Sciatic nerve (tissue), 2 donors: ENCODE measurements at places on chromosomes 2 and 18.

- DNase-seq = no peak
Observed at GRCh38 chr2:120367649-120368048, 21.7 kb downstream of the INHBB start.

- DNase-seq = no peak
Observed at GRCh38 chr2:239626961-239627592, 226.3 kb upstream of the HDAC4 start.

DNA sequence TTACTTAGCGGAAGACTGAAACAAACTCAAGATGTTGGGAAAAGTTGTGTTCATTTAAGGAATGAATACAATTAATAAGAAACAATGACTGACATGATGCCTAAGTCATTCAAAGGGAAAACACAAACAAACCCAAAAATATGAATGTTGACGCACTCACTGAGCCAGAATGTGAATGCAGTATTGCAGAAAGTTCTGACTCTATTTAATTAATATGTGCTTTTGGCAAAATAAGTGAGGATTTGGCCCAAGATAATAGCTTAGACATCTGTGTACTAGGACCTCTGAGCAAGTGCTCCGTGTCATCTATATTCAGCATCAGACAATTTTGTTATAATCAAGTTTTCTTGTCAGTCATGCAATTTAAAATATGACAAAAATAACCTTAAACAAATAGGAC lies 1138.8 kb upstream of the NXPH2 start:
- DNase-seq = no peak

DNA sequence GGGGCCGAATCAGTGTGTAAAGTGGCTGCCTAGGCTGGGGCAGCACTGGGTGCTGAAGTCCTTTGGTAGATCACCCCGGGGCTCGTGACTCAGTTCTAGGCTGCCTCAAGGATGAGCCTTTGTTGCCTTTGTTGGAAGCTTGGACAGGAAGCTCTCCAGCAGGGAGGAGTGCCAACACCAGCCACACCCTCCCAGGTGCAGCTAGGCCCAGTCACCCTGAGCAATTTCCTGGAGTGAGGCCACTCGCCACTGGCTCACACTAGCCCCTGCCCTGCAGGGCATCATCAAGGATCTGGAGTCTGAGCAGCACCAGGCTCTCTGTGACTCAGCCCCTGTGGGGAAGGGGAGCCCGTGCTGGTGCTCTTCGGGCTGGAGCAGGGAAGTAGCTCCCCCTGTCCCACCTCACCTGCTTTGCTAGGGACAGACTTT lies 6.7 kb upstream of the SDC1 start:
- DNase-seq = no peak

DNA sequence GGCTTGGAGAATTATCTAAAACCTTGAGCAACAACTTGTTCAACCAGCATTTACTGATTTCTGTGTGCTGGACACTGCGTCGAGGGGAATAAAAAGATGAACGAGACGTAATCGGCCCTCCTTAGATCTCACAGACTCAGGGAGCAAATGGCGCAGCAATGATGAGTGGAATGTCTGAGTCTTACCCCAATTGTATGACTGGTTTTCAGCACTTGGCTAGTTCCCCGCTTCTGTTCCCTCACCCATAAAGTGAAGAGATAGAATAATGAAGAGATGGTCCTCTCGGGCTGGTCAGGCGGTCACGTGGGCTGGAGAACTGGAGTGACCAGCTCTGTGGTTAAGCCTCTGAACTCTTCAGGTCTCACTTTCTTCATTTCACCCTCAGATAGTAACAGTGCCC lies 17.3 kb upstream of the GATA6 start:
- no peak for DNase-seq

- DNase-seq = no peak
Observed at GRCh38 chr18:56285387-56286065, 352.9 kb downstream of the TXNL1 start.

DNA sequence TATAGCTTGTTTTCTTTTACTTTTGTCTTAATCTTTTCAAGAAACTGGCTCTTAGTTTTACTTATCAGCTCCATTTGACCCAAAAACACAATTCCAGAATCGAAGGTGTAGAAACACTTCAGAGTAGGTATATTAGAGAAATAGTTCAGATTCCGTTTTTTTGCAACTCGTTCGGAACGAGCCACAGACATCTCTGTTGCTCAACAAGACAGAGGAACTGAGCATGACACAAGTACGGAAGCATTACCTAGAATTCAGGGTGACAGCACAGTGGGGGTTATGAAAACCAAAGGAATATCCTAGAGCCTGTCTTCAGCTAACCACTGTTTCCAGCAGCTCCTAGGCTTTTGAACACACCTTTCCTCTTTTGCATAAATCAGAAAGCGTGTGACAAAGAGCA lies 5.0 kb downstream of the HRH4 start:
- no peak for DNase-seq

DNA sequence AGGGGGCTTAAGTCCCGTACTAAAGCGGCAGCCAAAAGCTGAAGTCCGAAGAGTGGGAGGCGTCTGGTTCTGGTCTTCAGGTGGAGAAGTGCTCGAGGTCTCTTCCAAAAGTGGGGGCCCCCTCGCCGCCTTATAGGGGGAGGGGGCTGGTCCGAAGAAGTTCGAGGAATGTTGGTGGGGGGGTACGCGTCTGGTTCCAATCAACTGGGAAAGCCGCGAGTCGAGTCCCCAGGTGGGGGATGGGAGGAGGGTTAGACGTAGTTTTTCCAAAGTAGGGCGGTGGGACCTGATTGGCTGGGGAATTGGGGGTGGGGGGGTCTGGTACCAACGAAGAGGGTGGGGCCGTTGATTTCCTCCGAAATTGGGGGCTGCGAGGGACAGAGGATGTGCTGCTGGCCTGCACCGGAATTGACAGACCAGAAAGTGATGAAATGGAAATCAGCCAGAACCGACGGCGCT lies 594 bp downstream of the ITM2C start:
- no peak for DNase-seq

DNA sequence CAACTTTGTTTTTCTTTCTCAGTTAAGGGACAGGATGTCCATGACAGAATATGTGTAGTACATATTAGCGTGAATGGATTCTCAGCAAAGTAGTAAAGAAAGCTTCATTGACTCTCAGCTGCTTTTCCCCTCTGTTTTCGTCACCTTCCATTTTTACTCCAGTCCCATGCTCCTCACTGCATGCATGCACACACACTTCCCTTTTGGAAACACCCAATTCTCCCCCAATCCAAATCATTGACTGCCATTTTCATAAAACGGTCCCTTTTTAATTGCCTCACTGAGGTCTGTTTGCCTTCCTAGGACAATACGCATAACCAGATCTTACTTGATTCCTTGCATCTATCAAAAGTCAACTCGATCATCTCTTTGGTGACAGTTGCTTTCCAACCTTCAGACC lies 287.5 kb upstream of the PARD3B start:
- no peak for DNase-seq

- DNase-seq = no peak
Observed at GRCh38 chr2:64328756-64329155, 125.2 kb upstream of the LGALSL start.

DNA sequence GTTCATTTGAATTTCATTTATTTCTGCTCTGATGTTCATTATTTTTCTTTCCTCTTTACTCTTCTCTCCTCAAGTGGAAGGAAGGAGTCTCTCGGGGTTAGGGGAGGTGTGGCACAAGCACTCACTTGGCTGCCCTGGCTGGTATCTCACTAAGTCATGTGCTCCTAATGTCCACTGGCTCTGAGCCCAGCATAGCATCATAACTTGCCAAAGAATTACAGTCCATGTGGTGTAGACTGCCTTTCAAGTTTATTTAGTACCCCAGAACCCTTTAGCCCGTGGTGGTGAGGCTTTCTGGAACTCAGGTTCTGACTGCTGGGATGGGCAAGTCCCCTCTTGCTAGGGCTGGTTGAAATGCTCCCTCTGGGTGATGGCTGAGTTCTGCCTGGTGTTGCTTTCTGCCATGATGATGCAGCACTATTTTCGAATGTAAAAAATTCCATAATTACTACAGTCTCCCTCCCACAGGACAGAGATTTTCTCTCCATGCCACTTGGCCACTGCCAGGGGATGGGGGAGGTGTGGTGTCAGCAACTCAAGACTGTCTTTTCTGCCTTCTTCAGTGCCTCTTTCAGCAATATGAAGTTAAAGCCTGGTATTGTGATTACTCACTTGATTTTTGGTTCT lies 22.2 kb downstream of the SPAG16 start:
- peak; percentile 60 for DNase-seq

GRCh38 chr2:96541398-96542152 lies 5.0 kb downstream of the ARID5A start:
- no peak for DNase-seq

DNA sequence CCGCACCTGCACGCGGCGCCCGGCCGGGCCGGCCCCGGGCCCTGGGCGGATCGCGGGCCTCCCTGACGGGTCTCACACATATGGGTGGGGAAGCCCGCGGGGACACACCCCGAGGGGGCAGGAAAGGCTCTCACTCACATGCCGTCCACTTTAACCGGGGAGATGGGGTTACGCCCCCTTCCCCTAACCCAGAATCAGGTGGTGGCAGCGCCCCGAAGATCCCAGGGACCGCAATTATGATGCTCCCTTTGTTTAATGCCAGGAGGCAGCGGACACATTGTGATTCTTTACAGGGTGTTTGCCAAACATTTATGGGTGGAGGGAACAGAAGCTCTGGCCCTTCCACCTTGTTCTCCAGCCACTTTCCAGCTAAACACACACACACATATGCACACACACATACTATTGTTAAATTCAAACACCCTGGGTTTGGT lies 424 bp upstream of the ANKRD44 start:
- no peak for DNase-seq

DNA sequence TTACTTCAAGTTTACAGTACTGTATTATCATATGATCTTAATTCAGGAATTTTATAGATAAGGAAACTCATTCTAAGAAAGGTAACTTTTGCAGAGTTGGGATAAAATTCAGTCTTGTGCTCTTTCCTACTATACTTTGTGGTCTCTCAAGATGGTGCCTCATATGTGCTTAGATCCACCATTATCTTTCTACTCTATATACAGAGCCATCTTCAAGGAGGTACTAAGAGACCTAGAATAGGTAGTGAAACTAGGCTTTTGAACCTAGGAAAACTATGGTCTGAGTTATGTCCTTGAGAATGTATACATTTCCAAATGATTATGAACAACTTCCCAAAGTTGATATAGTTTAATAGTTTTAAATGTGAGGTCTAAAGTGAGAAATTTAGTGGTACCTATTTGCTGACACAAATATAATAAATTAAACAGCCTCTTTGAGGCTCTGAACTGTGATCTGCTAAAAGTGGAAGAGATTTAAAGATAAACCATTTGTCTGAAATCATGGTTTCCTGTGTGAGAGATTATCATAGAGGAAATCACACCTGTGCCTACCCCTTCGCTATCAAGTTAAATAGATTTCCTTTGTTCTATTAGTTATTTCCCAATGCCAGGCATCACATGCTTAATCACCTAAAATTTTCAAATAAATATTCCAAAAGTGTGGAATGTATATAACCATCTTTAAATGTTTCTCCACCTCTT lies 27.2 kb downstream of the ACAA2 start:
- no peak for DNase-seq

- no peak for DNase-seq
Observed at GRCh38 chr2:11305958-11306357, 38.5 kb downstream of the ROCK2 start.

DNA sequence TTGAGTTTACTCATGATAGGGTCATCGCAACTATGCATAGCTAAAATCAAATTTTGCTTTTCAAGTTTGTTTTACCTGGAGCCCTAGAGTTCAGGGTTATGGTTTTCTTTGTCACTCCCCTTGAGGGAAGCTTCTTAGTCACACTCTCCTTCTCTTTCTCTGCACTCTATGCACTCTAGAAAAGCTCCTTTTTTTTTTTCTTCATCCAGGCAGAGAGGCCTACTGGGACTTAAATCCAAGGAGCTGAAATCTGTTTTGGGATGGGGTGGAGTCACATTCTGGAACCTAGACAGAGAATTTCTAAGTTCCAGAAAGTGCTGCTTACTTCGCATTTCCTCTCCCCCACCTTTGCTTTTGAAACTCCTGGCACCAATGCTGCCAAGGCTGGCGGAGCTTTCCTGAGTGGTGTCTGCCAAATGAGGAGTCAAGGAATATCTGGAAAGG lies 19.1 kb upstream of the IL18R1 start:
- DNase-seq = no peak

- DNase-seq = no peak
Observed at GRCh38 chr2:164386231-164386630, 235.1 kb downstream of the GRB14 start.

GRCh38 chr2:216985658-216986141 lies 125.8 kb upstream of the TNP1 start:
- DNase-seq = no peak

DNA sequence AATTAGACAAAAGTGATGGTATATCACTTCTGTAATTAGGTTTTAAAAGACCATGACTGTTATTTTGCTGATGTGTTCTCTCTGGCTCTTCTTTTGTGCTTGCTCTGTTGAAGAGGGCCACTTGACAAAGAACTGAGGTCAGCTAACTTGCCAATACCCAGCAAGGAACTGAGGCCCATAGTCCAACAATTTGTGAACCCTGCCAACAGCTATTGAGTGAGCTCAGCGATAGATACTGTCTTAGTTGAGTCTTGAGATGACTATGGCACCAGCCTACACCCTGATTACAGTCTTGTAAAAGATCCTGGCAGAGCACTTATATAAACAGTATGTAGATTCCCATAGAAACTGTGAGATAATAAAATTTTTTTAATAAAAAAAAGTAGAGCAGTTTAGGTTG lies 103.0 kb downstream of the BMPR2 start:
- DNase-seq = no peak

GRCh38 chr2:165287094-165287778 lies 48.0 kb downstream of the SCN2A start:
- DNase-seq = no peak

GRCh38 chr2:219836647-219837177 lies 209.3 kb downstream of the SLC4A3 start:
- DNase-seq = no peak

- DNase-seq = no peak
Observed at GRCh38 chr2:208127090-208127489, 2.5 kb downstream of the CRYGC start.

- no peak for DNase-seq
Observed at GRCh38 chr2:229718057-229718456, 3.7 kb upstream of the DNER start.

- DNase-seq = no peak
Observed at GRCh38 chr2:39568561-39569006, 97.1 kb upstream of the TMEM178A start.

- DNase-seq = no peak
Observed at GRCh38 chr2:31935370-31935769, 75.4 kb downstream of the MEMO1 start.

- DNase-seq = peak; percentile 58
Observed at GRCh38 chr2:241901500-241902351, 32.2 kb downstream of the RTP5 start.

- DNase-seq = no peak
Observed at GRCh38 chr2:64743739-64744330, 90.1 kb upstream of the SERTAD2 start.

- DNase-seq = no peak
Observed at GRCh38 chr2:104654811-104655210, 199.1 kb upstream of the POU3F3 start.
